Activated CD4-positive, alpha-beta T cell treated with anti-CD3 and anti-CD28 coated beads, Interleukin-2, amount 10 ng/mL, durations not matched to agents 7 days and 5 days (primary cell): ENCODE measurements at places on chromosomes 16 and 17.
A peak's percentile ranks its signal among the peaks of the same experiment; 100 is the strongest.

DNA sequence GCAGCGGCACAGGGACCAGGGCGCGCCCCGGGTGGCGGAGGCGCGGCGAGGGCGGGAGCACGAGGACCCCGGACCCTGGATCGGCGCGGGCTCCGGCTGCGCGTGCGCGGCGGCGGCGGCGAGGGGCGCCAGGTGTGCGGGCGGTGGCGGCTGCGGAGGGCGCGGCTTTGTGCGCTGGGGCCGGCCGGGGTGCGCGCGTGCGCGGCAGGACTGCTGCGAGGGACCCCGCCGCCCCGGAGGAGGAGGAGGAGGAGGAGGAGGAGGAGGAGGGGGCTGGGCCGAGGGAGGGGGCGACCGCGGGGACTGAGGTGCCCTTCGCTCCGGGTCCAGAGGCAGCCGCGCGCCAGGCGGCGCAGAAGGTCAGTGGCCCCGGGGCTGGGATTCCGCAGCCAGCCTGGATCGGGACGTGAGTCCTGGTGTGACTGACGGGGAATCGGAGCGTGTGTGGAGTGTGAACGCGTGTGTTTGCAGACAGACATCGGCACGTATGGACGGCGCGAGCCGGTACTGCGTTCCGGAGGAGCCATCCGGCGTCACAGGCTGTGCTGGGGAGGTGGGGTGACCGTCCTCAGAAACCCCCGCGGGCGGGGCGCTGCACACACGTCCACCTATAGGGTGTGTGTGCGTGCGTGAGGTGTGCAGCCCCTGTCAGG, 19.5 kb upstream of the RAP1GAP2 start:
- peaks cover 5% of the 10 kb centered on the region for H3K4me1 ChIP-seq
- no peaks in the 10 kb centered on the region for H3K36me3 ChIP-seq

DNA sequence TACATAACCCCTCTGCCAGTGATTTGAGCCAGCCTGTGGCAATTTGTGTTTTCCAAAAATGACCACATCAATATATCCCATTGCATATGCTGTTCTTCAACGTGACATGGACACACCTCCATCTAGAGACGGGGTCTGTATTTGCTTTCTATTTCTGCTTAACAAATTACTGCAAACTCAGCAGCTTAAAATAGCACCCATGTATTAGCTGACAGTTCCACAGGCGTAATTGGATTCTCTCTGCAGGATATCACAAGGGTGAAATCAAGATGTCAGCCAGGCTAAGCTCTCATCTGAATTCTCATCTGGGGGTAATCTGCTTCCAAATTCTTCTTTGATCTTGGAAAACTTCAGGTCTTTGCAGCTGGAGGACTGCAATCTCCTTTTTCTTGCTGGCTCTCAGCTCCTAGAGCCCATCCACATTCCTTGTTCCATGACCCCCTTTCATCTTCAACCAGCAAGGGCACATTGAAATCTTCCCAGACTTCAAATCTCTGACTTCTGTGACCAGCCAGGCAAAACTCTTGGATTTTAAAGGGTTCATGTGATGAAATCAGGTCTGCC, 8.2 kb downstream of the KRT9 start:
- no peak for DNase-seq
- H3K27ac ChIP-seq, result no peak overlapping the region
- peaks cover 30% of the 10 kb centered on the region for H3K27me3 ChIP-seq
- H3K4me1 ChIP-seq, result peaks cover 6% of the 10 kb centered on the region

DNA sequence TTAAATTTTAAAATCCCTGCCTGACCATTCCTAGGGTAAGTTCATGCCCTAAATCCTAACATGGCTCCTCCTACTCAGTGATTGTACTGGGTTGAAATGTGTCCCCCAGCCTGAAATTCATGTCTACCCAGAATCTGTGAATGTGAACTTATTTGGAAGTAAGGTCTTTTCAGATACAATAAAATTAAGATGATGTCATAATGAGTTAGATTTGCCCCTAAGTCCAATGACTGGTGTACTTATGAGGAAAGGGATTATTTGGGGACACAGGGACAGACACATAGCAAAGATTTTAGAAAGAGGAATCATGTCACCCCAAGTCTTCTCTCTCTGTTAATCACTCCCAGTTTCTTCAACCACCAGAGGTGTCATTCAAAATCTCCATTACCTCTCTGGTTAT, 185.3 kb downstream of the HS3ST4 start:
- H3K36me3 ChIP-seq, result no peaks in the 10 kb centered on the region
- DNase-seq, result no peak
- peaks cover 3% of the 10 kb centered on the region for H3K27me3 ChIP-seq
- H3K4me1 ChIP-seq, result no peaks in the 10 kb centered on the region
- no peak overlapping the region for H3K27ac ChIP-seq

- no peak overlapping the region for H3K4me3 ChIP-seq
- H3K4me1 ChIP-seq, result peaks cover 11% of the 10 kb centered on the region
- no peaks in the 10 kb centered on the region for H3K27me3 ChIP-seq
- no peak for DNase-seq
- peak overlapping the region; percentile 1 for H3K27ac ChIP-seq
Observed at GRCh38 chr16:22216191-22216831, 10.2 kb downstream of the EEF2K start.

- no peak for DNase-seq
- H3K27ac ChIP-seq, result peak overlapping the region; percentile 65
- no peak overlapping the region for H3K4me3 ChIP-seq
- H3K4me1 ChIP-seq, result peaks cover 5% of the 10 kb centered on the region
- H3K27me3 ChIP-seq, result peaks cover 18% of the 10 kb centered on the region
Observed at GRCh38 chr16:8572919-8573724, 17.2 kb downstream of the TMEM114 start.

- DNase-seq, result no peak
- H3K36me3 ChIP-seq, result peaks cover 64% of the 10 kb centered on the region
- peaks cover 66% of the 10 kb centered on the region for H3K4me1 ChIP-seq
- peak overlapping the region; percentile 87 for H3K27ac ChIP-seq
Observed at GRCh38 chr17:17153071-17153470, 53.1 kb downstream of the PLD6 start.

- H3K4me3 ChIP-seq, result no peak overlapping the region
- peaks cover 31% of the 10 kb centered on the region for H3K27me3 ChIP-seq
- no peaks in the 10 kb centered on the region for H3K36me3 ChIP-seq
- H3K4me1 ChIP-seq, result peaks cover 3% of the 10 kb centered on the region
Observed at GRCh38 chr17:901964-902363, 77.6 kb downstream of the NXN start.

DNA sequence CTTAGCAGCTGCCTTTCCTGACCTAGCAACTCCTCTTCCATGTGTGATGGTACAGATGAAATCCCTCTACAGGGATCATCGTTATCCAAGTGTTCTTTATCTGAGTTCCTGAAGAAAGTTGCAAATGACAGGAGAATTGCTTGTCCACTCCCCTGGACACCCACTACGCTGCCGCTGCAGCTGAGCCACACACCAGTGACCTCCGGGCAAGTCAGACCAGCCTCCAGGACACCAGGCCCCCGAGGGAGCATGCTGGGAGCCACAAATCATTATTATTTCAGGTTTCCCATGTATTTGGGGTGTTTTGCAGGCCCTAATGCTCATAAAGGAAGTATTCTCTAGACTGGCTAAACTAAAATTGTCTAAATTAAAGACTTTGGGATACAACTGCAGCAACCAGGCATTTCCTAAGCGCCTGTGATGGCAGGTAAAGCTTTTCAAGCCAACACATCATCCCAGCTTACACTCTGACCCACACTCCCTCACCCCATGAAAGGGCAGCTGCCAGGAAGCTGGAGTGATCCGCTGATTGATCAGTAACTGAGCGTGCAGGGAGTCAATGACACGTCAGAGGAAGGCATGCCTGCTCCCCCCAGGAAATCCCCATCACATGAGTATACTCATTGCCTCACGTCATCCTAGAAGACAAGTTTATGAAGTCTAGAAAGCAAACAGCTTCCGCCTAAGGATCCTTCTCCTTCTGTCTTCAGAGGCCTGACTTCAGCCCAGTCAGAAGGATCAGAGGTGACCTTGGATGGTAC, 14.4 kb downstream of the FA2H start:
- no peak for DNase-seq
- no peaks in the 10 kb centered on the region for H3K36me3 ChIP-seq
- no peaks in the 10 kb centered on the region for H3K4me1 ChIP-seq
- no peaks in the 10 kb centered on the region for H3K27me3 ChIP-seq
- no peak overlapping the region for H3K4me3 ChIP-seq
- H3K27ac ChIP-seq, result no peak overlapping the region

- no peaks in the 10 kb centered on the region for H3K36me3 ChIP-seq
- peak; percentile 90 for DNase-seq
- peaks cover 45% of the 10 kb centered on the region for H3K4me1 ChIP-seq
- peak overlapping the region; percentile 64 for H3K27ac ChIP-seq
- no peak overlapping the region for H3K4me3 ChIP-seq
Observed at GRCh38 chr17:76506408-76507345, 5.5 kb upstream of the RHBDF2 start.

DNA sequence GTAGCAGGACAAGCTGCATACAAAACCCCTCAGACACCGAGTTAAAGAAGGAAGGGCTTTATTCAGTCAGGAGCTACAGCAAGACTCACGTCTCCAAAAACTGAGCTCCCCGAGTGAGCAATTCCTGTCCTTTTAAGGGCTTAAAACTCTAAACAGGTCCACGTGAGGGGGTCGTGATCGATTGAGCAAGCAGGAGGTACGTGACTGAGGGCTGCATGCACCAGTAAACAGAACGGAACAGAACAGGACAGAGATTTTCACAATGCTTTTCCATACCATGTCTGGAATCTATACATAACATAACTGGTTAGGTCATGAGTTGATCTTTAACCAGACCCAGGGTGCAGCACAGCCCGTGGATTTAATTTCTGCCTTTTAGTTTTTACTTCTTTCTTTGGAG, 25.2 kb downstream of the ITGAM start:
- H3K27me3 ChIP-seq, result peaks cover 15% of the 10 kb centered on the region
- no peak overlapping the region for H3K4me3 ChIP-seq
- H3K4me1 ChIP-seq, result peaks cover 11% of the 10 kb centered on the region
- DNase-seq, result no peak
- H3K27ac ChIP-seq, result no peak overlapping the region

DNA sequence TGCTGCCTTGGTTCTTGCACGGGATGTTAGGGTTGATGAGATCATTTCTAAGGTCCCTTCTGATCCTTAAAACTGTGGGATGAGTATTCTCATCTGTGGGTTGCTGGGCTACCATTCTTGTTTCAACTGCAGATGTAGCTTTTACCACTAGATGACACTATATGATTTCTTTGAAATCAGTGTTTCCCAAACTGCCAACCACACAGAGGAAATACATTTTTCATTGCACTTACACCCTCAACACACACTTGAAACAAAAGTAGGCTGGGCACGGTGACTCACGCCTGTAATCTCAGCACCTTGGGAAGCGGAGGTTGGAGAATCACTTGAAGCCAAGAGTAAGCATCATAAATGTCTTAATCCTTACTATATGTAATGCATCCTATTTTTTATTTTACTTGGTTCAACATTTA, 15.3 kb downstream of the LCMT1 start:
- peaks cover 6% of the 10 kb centered on the region for H3K36me3 ChIP-seq
- H3K4me1 ChIP-seq, result peaks cover 29% of the 10 kb centered on the region
- H3K4me3 ChIP-seq, result no peak overlapping the region
- no peaks in the 10 kb centered on the region for H3K27me3 ChIP-seq
- H3K27ac ChIP-seq, result no peak overlapping the region

DNA sequence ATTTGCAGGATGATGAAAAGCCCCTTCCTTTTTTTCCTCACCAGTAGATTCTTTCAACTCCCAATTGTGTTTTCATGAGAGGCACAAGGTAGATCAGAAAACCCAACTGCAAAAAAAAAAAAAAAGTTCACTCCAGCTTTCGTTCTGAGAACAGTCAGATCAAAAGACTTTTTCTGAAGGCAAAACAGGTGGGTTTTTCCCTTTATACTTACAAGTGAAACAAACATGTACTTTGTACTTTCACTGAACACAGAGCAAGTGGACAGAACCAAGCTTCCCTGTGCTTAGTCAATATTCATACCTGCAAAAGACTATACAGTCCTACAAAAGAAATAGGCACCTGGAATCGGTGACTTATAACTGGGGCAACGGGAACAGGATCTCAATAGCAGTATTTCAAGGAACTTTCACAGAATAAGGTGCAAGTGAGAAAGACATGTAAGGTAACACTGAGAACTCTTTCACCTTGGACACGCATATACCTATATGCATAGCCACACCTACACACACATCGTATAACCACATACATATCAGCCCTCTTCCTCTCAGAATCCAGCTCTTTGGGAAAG, 54.1 kb downstream of the TOX3 start:
- no peak overlapping the region for H3K27ac ChIP-seq
- DNase-seq, result no peak
- no peak overlapping the region for H3K4me3 ChIP-seq
- H3K36me3 ChIP-seq, result no peaks in the 10 kb centered on the region

DNA sequence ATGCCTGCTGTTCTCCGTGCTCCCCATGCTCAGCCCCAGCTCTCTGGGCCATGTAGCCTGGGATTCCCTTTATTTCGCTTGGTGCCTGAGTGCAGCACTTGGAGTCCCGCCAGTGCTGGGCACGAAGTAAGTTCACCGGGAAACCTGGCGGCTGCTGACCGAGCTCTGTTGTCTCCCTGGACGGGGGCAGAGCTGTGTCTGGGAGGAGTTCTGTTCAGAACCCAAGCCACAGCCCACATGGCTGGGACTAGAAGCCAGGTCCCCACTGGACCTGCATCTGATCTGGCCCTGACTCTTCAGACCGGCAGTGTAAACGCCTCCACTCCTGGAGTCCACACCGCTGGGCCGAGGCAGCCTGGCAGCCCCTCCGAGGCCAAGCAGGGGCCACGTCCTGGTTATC, 37.5 kb upstream of the CIBAR2 start:
- DNase-seq, result no peak
- H3K27ac ChIP-seq, result peak overlapping the region; percentile 1
- no peak overlapping the region for H3K4me3 ChIP-seq
- no peaks in the 10 kb centered on the region for H3K27me3 ChIP-seq
- no peaks in the 10 kb centered on the region for H3K36me3 ChIP-seq

- no peak overlapping the region for H3K27ac ChIP-seq
- no peaks in the 10 kb centered on the region for H3K4me1 ChIP-seq
- H3K36me3 ChIP-seq, result peaks cover 25% of the 10 kb centered on the region
- DNase-seq, result no peak
- no peaks in the 10 kb centered on the region for H3K27me3 ChIP-seq
Observed at GRCh38 chr16:69003500-69003899, 102.0 kb upstream of the HAS3 start.

- H3K4me1 ChIP-seq, result no peaks in the 10 kb centered on the region
- H3K27me3 ChIP-seq, result no peaks in the 10 kb centered on the region
- no peaks in the 10 kb centered on the region for H3K36me3 ChIP-seq
- H3K4me3 ChIP-seq, result no peak overlapping the region
- H3K27ac ChIP-seq, result no peak overlapping the region
- DNase-seq, result no peak
Observed at GRCh38 chr16:47026947-47027346, 53.5 kb upstream of the DNAJA2 start.

GRCh38 chr17:48556576-48557401, 11.9 kb upstream of the HOXB2 start:
- H3K4me3 ChIP-seq, result no peak overlapping the region
- H3K27ac ChIP-seq, result no peak overlapping the region
